ENCODE measurements at places on chromosomes 7 and 10. TPM values are rescaled to one million over a fixed set of nuclear protein-coding genes. Genes with fewer than 3 reads are reported as not detected.

PRSS37 gene
- not detected for polyA plus RNA-seq

SAP25 gene
- 0.34 TPM for polyA plus RNA-seq

LRWD1 gene
- polyA plus RNA-seq, result 15.1 TPM

LRRN3 gene
- polyA plus RNA-seq, result 12.7 TPM

DIP2C gene
- polyA plus RNA-seq, result 9.3 TPM

SFTPA1 gene
- not detected for polyA plus RNA-seq

Data from BJ (cell line).